ENCODE measurements at places on chromosomes 4 and X.

- DNase-seq, result no peak
These were observed 286.4 kb downstream of the PRDM5 start for GRCh38 chr4:120636120-120636630.

GRCh38 chrX:110241816-110242215, 76.1 kb downstream of the AMMECR1 start:
- no peak for DNase-seq

DNA sequence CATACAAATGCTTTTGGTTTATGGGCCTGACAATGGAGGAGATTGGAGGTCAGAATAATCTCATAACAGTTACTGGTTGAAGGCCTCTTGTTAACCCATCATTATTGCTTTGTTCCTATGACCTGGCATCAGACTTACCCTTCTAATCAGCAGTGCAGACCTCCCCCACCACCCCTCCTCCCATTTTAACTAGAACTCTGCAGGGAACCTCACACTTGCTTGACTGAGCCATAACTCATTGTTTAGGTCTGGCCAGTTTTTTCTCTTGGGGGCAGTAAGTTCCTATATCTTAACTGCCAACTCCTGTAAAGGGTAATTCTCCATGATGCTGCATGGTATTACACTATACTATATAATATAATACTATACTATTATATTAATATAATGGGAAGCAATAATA, 609.3 kb downstream of the IL1RAPL1 start:
- no peak for DNase-seq

DNA sequence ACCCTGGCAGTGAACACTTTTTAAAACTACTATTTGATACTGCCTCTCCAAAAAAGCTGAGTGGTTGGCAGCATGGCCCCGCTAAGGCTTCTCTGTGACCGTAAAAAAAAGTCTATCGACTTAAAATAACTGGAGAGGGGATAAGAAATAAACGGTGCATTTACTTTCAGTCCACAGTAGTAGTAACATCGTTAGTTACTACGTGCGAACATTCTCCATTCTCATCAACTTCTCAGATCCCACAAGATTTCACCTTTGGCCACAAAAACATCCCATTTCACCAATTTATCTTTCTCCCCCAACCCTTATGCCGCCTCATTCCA, 524 bp upstream of the EXOSC9 start:
- DNase-seq, result peak; percentile 5

GRCh38 chrX:39409246-39409917, 608.1 kb downstream of the MID1IP1 start:
- DNase-seq, result no peak

DNA sequence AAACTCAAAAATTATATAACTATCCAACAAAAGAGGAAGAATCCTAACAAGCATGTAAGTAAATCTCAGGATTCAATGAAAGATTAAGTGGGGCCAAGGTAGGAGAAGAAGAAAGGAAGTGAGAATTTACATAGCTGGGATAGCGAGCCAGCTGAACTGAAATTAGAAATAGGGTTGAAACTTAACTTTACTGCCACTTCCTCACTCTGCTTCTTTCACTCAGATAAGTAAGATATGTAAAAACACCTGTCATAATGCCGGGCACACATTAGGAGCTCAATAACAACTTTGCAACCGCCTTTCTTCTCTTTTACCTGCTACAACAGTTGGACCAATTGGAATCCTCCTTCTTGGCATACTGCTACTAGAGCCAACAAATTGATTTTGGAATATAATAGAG, 129.4 kb downstream of the CNKSR2 start:
- DNase-seq, result no peak

- no peak for DNase-seq
These were observed 34.2 kb upstream of the ESX1 start for GRCh38 chrX:104288961-104289360.

GRCh38 chr4:13733817-13734216, 106.3 kb upstream of the BOD1L1 start:
- DNase-seq, result no peak

- no peak for DNase-seq
These were observed 454.2 kb downstream of the GRIA2 start for GRCh38 chr4:157674699-157675098.

- DNase-seq, result peak; percentile 81
These were observed 6.5 kb downstream of the SH3BP2 start for GRCh38 chr4:2799224-2799911.

- DNase-seq, result no peak
These were observed 323.6 kb downstream of the BCOR start for GRCh38 chrX:39773923-39774773.

- no peak for DNase-seq
These were observed 84.6 kb upstream of the RPL34 start for GRCh38 chr4:108535757-108536156.

GRCh38 chrX:23822841-23823240, 39.9 kb downstream of the SAT1 start:
- DNase-seq, result no peak

DNA sequence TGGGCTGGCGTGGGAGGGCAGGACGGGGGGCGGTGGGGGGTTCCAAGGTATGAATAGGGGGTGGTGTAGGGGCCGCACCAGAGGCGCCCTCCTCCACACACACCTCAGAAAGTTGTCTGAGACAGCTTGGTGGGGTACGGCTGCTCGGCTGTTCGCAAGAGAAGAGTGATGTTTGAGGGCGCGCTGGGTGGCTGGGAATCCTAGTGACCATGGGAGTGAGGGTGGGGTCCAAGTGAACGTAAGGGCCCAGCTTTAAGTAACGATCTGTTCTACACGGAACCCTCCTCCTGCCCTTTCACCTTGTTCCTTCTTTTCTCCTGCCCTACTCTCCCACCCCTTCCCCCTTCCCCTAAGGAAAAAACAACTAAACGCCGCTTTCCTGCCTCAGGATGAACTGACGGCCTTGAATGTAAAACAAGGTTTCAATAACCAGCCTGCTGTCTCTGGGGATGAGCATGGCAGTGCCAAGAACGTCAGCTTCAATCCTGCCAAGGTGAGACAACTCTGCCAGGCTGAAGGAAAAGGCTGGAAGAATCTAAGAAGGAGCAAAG, 664 bp downstream of the MED12 start:
- no peak for DNase-seq

DNA sequence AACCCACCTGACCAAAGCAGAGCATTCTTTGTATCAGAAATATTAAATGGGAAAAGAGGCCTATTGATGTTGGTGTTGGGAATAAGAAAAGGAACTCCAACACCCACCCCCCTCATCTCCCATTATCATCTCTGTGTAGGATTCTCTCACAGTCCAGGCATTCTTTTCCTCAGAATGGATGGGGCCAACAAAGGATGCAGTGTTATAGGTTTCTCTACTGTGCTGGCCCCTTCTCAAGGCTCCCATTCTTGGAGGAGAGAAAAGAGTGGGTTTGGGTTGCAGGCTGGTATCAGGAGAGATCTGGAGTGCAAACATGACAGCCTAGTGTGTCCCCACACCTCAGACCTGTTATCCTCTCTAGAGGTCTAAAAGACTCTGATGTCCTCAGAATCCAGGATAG, 59.6 kb downstream of the UGT8 start:
- no peak for DNase-seq

DNA sequence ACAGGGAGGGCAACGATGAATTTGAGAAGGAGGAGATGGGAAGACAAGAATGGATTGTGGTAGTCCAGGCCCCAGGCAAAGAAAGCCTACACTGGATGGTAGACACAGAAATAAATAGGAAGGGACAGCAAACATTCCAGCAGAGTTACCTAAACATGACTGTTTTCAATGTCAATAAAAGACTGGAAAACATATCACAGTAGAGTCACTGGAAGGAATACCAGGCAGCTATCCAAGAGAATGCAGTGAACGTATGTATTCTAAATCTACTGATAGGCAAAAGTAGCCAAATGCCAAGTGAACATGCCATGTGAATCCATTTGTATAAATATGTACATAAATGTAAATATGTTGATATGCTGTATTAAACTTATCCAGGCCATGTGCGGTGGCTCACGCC, 183.0 kb downstream of the PALLD start:
- no peak for DNase-seq

DNA sequence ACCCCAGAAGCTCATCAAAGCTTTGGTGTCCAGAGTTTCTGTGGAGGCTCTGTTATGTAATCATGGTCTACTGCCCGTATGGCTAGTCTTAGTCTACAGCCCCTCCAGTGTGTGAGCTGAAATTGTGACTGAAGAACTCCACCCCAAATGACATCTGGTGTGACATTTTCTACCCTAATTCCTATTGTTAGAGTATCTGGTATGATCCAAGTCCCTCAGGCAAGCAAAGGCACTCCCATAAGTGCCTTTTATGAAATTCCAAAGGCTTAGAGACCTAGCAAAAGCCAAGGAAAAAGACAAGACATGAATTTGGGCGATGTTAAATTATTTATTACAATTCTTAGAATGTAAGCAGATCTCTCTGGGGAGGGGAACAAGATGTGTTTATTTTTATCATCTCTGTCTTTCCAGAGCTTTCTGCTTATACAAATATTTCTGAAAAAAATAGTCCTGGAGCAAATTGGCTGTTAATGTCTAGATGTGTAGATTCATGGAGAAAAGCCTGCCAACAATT, 417.4 kb downstream of the CCSER1 start:
- no peak for DNase-seq

DNA sequence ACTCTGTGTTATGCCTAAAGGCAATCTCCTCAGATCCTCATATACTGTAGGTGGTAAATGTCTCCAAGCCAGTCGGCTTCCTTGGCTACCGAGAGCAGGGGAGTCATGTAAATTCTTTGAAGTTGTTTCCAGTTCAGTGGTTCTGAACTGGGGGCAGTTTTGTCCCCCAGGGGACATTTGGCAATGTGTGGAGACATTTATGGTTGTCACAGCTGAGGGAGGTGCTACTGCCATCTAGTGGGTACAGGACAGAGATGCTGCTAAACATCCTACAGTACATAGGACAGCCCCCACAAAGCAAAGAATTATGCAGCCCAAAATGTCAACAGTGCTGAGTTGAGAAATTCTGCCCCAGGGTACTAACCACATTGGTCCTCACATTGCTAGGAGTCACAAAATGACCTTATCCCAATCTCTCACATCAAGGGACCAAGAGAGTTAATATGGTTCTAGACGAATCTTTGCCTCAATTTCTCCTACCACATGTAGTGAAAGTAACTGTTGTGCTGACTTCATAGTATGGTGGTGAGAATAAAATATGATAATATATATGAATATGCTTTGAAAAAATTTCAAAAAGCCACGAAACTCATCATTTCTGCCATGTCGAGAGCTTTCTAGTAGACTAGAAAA, 104.4 kb upstream of the ARHGAP24 start:
- peak; percentile 1 for DNase-seq

GRCh38 chr4:121221608-121222007, 57.5 kb upstream of the TNIP3 start:
- DNase-seq, result no peak

GRCh38 chr4:186758929-186759682, 35.5 kb upstream of the FAT1 start:
- no peak for DNase-seq

DNA sequence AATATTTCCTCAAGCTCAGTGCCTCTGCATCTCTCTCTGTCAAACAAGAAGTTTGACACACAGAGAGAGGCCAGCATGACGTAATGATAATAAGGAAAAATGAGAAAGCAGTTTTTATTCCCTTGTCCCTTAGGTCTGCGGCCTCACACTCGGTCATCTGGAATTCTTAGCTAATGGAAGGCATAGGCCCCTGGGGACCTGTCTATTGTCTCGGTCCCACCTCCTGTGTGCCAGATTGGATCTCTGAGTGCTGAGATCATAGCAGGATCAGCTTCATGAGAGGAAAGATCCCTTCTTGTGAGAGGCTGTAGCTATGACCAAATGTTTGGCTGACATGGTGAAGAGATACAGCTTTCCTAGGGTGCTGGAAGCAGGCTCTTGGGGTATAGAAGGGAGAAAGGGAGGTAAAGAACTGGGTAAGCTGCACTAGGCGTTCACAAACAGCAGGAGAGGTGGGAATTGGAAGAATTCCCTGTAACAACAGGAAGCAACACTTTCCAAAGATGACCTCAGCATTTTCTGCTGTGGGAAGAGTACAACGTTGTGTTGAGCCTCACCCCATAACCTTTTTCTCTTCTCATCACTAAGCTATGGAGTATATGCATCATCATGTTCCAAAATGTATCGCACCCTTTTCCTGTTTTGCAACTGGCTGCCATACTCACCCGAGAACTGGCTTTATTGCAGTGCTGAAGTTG, 20.2 kb downstream of the TMEM31 start:
- DNase-seq, result peak; percentile 7

GRCh38 chr4:2079926-2080325, 20.8 kb downstream of the NAT8L start:
- DNase-seq, result no peak

DNA sequence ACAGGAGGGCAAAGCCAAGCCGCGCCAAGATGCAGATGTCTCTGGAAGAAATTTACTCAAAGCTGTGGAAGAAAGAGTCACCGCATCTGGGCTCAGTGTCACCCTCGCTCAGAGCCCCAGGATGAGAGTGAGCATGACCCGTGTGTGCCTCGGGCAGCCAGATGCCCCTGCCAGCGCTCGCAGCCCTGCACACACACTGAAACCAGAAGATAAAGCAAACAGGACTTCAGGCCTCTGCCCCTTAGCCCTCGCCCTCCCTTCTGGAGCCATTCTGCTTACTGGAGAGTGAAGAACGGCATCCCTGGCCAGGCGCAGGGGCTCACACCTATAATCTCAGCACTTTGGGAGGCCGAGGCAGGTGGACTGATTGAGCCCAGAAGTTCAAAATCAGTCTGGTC, 103.0 kb downstream of the IRF2 start:
- DNase-seq, result no peak

DNA sequence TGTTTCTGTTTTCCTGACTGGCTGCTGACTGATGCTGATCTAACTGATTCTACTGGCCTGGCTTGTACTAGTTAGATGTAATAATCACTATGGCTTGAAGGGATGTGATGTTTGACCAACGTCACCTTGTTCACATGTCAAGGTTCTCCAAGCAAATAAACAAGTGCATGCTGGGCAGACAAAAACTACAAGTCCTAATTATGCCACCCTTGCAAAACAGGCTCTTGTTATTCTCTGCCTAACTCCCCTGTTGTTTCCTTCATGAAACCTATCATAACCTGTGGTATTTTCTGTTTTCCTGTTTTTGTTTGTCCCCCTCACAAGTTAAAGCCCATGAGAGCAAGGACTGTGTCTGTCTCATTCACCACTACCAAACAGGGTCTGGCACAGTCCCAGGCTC, 146.2 kb downstream of the DCHS2 start:
- DNase-seq, result no peak

GRCh38 chr4:176780995-176781738, 11.6 kb downstream of the VEGFC start:
- DNase-seq, result no peak
